Stimulated activated CD8-positive, alpha-beta memory T cell treated with anti-CD3 and anti-CD28 coated beads, Interleukin-7, amount 100 ng/mL, for 24 hours (primary cell): ENCODE measurements at places on chromosomes 6 and 20.

DNA sequence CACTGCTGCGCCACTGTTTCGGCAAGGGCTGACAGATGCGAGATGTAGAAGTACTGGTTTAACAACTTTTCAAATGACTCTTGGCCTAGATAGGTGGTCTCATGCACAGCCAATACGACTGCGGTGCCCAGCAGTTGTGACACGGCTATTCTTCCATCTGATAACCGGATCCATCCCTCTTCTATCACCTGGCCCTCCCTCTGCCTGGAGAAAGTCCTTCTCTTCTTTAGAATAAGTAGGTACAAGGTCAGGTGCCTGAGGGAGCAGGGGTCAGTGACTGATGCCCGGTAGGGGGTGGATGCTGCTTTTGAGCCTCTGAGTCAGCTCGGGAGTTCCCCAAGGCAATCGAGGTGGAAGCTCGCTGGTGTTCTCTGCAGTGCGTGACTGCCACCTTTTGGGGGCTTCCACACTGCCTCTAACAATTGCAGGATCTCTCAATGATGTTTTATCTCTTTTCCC, 166.8 kb upstream of the GRIK2 start:
- no peak for DNase-seq

GRCh38 chr20:54596651-54597050, 121.3 kb downstream of the DOK5 start:
- no peak for DNase-seq

- no peak for DNase-seq
These were observed 144.4 kb upstream of the AKIRIN2 start for GRCh38 chr6:87846434-87846833.

DNA sequence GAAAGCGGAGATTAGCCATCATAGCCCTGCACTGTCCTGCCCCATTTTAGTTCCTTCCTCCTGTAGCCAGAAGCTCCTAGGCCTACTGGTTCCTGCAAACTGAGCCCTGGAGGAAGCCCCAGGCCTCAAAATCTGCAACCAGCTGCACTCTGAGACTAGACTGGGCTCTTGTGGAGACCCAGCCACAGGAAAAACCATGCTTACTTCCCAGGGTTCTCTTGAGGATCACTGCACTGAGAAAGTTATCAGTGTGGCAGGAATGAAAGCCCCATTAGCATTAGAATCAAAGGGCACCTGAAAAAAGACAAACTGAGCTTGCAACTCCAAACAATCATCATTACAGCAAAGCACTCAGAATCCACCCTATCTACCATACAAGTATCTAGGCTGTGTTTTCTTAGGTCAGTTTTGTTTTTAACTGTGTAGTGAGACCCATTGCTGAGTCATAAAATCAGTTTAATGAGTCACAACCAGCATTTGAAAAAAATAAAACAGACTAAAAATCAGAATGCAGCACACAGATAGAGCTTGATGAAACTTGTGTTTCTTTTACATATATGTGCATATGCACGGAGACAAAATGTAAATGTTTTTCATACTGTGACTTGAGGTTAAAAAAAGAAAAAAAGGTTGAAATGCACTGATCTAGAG, 91.0 kb downstream of the UNC5CL start:
- DNase-seq: no peak

GRCh38 chr6:1290805-1291204, 21.1 kb upstream of the FOXQ1 start:
- DNase-seq: no peak

DNA sequence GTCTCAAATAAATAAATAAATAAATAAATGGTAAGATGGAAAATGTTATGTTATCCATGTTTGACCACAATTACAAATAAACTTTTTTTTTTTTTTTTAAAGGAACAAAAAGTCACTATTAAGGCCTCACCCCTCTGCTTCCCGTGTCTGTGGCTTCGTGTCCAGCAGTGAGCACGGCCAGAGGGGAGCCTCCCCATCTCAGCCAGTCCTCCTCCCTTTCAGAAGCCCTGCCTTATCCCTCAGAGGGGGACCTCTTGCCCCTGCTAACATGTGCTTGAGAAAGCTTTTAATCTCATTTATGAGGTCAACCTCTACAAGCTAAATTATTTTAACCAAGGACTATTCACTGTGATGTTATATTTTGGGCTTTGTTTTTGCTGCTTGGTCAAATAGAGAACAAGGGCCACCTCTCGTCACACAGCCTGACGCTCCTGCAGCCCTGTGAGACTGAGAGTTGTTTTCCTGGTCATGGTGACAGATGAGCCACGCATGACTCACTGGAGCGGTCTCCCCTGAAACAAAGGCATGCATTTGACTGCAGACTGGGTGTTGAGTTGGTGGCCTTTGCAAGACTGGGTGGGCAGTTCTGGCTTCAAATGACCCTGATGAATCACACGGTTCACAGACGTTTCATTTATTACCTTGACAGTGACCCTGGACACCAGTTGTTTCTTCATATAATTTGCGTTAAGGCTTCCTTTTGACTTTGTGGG, 131.8 kb downstream of the TIAM2 start:
- DNase-seq: peak; percentile 33

DNA sequence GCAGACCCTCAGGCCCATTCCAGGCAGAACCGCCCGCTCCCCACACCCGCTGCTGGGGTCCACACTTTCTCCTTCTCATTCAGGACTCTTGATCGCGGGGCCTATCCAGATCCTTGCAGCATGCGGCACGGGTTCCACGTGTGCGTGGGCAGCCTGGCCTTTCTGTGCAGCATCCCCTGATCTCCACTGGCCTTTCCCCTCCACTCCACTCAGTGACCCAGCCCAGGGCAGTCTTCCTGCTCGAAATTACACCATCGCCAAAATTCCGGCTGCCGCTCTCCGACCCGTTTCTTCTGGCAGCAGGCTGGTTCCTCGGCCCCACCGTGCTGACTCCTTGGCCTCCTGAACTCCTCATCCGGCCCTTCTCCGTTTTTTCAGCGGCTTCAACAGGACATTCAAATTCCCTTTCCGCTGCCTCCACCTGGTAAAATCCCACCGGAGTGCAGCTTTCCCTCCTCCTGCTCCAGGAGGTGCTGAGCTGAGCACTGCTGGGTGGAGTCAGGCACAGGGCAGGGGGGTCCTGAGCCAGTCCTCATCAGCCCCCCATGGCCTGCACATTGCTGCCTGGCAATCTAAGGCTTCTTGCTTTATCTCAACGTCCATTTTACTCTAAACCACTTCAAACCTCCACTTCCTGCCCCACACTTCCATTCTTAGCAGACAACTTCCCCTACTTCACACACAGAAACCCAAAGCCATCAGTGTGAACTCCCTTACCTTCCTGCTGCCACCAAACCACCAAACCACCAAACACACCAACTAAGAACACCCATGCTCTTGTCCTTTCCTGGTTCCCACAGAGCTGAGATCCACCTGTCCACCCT, 9.0 kb downstream of the SFT2D1 start:
- no peak for DNase-seq

- no peak for DNase-seq
These were observed 23.6 kb downstream of the THEMIS start for GRCh38 chr6:127877231-127877630.

DNA sequence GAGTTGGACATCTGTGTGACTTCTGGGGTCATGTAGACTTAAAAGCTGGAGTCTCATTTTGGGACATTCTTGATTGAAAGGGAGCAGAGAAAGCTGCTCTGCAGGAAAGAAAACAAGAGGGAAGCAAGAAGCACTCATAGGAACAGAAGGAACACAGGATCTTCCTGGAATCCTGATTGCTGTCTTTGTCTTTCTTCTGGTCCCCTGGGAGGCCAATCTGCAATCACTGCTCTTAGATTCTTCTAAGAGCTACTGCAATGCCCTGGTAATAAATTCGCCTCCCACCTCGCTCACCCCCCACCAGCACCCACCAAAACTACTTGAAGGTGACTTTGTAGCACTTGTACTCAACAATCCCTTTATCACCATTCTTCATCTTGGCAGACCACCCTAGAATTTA, 51.8 kb downstream of the SLC35B3 start:
- no peak for DNase-seq

DNA sequence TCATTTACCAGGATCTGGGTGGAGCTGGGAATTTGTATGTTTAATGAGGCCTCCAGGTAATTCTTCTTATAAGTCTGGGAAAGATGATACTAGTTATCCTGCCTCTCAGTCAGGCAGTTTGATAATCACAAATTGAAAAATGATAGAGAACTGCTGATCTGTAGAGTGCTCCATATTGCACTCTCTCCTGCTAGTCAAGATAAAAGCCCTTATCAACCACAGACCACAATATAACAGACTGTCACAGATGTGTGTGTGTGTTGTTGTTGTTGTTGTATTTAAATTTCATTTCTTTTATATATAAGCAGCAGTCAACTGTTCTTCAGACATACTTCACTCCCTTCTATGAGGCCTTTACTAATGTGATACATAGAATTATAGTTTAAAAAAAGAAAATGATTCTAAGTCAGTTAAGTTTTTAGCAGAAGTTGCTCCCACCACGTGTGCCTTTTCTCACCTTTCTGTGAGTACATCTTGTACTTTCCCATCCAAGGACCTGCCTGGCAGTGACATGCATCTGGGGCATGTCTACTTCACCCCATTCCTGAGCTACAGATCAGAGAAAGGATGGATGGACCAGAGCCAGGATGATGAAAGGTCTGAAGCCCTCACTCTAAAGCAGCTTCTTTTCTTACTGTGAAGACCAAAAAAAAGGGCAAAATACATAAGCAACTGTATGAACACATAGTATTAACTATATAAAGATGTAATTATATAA, 29.8 kb downstream of the TENT5A start:
- no peak for DNase-seq
